ENCODE measurements at places on chromosomes 16 and 17. TPM values are rescaled to one million over a fixed set of nuclear protein-coding genes. Genes with fewer than 3 reads are reported as not detected.

- H3K4me1 ChIP-seq: no peaks in the 10 kb centered on the region
- H3K27me3 ChIP-seq: no peaks in the 10 kb centered on the region
- DNase-seq: no peak
Observed at GRCh38 chr17:80742091-80742490, 197.5 kb downstream of the RPTOR start.

- H3K27me3 ChIP-seq: no peaks in the 10 kb centered on the region
- H3K4me3 ChIP-seq: peak overlapping the region; percentile 54
- peaks cover 7% of the 10 kb centered on the region for H3K36me3 ChIP-seq
- peak overlapping the region; percentile 20 for H3K27ac ChIP-seq
- H3K4me1 ChIP-seq: peaks cover 21% of the 10 kb centered on the region
Observed at GRCh38 chr17:74777901-74778515, 1.9 kb upstream of the NAT9 start.

DNA sequence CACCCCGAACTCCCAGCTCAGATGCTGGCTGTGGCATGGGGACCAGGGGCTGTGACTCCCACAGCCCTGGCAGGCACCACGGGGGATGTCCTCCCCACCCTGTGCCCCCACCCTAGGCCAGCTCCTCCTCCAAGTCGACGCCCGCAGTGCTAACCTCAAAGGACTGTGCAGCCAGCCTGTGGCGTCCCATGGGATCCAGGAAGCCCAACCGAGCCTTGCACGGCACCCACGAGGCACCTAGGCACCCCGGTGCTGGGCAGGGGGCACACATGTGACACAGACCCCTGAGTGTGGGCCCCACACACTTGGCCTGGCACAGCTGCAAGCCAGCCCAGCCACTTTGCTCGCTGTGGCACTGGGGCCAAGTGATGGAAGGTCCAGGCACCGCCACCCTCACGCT, 3.9 kb downstream of the GCGR start:
- H3K4me3 ChIP-seq: no peak overlapping the region
- DNase-seq: no peak
- H3K27me3 ChIP-seq: peaks cover 39% of the 10 kb centered on the region
- no peaks in the 10 kb centered on the region for H3K4me1 ChIP-seq

CDYL2 gene
- 17.0 TPM for total RNA-seq

CLEC18C gene
- total RNA-seq: 0.17 TPM

SDR42E2 gene
- not detected for total RNA-seq
